ENCODE measurements at places on chromosomes 2 and 18. TPM values are rescaled to one million over a fixed set of nuclear protein-coding genes. Genes with fewer than 3 reads are reported as not detected.

The C2orf66 gene
- not detected for total RNA-seq

DNA sequence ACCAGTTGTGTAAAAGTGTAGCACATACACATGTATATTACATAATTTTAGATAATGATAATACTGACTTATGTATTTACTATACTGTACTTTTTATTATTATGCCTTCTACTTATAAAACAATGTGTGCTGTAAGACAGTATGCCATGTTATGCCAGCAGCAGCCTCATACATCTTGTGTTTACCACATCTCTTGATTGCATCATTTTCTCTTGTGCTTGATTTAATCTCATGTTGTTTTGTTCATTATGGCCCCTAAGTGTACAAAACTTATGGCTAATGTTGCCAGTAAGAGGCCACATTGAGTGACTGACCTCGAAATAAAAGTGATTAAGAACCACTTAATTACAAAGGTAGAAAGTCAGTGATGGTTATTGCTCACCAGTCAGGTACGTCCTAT, 128.0 kb upstream of the SP5 start:
- H3K36me3 ChIP-seq = no peaks in the 10 kb centered on the region
- H3K4me1 ChIP-seq = no peaks in the 10 kb centered on the region
- DNase-seq = no peak
- H3K27ac ChIP-seq = no peak overlapping the region

The TUBA3E gene
- total RNA-seq = not detected

DNA sequence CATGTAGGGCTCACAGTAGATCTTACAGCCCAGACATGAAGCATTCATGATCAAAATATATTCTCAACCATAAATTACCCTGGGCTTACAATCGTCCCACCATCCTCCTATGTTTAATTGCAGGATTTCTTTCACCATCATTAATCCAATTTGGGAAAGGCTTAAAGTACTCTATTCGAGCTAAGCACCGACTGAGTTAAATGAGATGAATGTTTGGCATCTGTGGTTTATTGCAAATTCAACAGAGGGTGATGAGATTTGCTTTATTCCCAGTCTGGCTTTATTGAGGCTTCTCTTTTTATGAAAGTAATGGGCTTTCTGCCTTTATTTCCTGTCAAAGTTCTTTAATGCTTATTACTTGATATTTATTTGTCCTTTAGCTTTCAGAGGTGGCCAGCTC, 159.0 kb downstream of the METTL4 start:
- no peak overlapping the region for H3K27ac ChIP-seq
- H3K36me3 ChIP-seq = no peaks in the 10 kb centered on the region
- DNase-seq = no peak
- no peaks in the 10 kb centered on the region for H3K4me1 ChIP-seq
- H3K4me3 ChIP-seq = no peak overlapping the region

DNA sequence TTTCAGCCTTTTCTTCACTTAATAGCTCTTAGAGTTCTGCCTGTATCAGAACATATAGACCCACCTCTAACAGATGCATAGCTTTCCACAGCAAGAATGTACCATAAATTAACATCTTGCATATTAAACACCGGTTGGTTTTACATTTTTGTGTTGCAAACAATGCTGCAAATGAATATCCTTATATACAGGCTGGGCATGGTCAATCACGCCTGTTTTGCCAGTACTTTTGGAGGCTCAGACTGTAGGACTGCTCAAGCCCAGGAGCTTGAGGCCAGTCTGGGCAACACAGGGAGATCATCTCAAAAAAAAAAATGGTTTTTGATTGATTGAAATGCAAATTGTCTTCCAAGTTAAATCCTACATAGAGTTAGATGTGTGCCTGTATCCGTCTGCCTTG, 1.5 kb upstream of the LCT start:
- H3K36me3 ChIP-seq = peaks cover 16% of the 10 kb centered on the region
- H3K27me3 ChIP-seq = no peaks in the 10 kb centered on the region
- H3K4me3 ChIP-seq = no peak overlapping the region
- no peak overlapping the region for H3K27ac ChIP-seq

- no peaks in the 10 kb centered on the region for H3K27me3 ChIP-seq
- H3K27ac ChIP-seq = no peak overlapping the region
- DNase-seq = no peak
Observed at GRCh38 chr2:211129798-211130197, 573.4 kb downstream of the CPS1 start.

- H3K4me1 ChIP-seq = no peaks in the 10 kb centered on the region
- no peak overlapping the region for H3K27ac ChIP-seq
- DNase-seq = no peak
Observed at GRCh38 chr18:47209171-47209570, 33.0 kb upstream of the IER3IP1 start.

DNA sequence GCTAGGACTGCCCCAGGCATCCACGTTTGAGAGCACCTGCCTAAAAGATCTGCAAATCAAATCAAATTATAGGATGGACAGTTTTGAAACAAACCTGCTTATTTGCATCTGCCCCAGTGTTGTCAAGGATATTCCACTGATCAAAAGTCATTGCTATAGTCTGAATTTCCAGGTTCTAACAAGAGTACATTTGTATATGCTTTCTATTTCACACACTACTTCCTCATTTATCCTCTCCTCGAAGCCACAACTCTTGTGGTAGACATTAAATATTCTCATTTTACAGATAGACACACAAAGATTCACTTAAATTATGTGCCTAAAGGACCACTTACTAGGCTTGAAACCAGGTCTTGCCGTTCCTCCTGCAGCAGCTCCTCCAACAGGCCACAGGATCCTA, 11.9 kb upstream of the TET3 start:
- DNase-seq = no peak
- H3K27me3 ChIP-seq = no peaks in the 10 kb centered on the region
- no peak overlapping the region for H3K27ac ChIP-seq

DNA sequence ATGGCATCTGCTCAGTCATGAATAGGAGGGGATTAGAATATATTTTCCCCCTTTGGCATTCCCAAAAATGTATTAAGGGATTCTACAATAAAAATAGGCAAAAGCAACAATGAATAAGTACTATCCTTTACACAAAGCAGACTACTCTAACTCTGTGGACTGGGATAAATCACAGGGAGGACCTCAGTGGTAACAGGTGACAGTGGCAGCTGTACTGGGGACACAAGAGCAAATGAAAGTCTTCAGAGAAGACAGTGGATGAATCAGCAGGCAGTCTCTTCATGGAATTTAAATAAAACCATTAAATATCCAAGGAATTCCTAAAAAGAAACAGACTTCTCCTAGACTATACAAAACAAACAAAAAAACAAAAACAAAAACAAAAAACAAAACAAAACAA, 4.8 kb downstream of the CDH7 start:
- no peak for DNase-seq
- no peaks in the 10 kb centered on the region for H3K4me1 ChIP-seq
- H3K27me3 ChIP-seq = no peaks in the 10 kb centered on the region
- no peaks in the 10 kb centered on the region for H3K36me3 ChIP-seq
- no peak overlapping the region for H3K4me3 ChIP-seq
- H3K27ac ChIP-seq = no peak overlapping the region

The GPBAR1 gene
- total RNA-seq = 0.24 TPM

DNA sequence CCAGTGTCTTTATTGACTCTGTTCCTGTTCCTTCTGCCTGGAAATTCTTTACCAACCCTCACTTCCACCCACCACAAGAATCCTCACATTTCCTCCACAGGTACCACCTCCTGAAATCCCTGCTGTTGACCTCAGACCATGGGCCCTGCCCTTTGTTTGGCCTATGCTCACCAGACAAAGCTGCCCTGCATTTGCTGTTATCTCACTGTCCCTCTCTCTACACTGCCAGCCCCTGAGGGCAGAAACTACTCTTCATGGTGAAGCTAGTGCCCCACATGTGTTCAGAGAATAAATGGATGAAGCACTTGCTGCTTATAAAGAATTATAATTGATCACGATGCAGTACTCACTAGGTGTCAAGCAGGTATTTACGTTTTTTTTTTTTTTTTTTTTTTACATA, 608.4 kb downstream of the TSN start:
- H3K4me3 ChIP-seq = no peak overlapping the region
- no peak overlapping the region for H3K27ac ChIP-seq
- no peak for DNase-seq
- no peaks in the 10 kb centered on the region for H3K27me3 ChIP-seq

GRCh38 chr18:23209031-23209430, 73.7 kb downstream of the CABLES1 start:
- H3K4me1 ChIP-seq = no peaks in the 10 kb centered on the region
- no peak overlapping the region for H3K4me3 ChIP-seq
- H3K27ac ChIP-seq = no peak overlapping the region
- H3K36me3 ChIP-seq = no peaks in the 10 kb centered on the region
- no peak for DNase-seq
